OCI-M1 (cell line): ENCODE measurements at places on chromosomes 5 and 9.

GRCh38 chr9:38024036-38024681 is 44.9 kb downstream of the SHB start:
- peak; percentile 11 for DNase-seq

GRCh38 chr5:5191906-5192305 is 51.8 kb downstream of the ADAMTS16 start:
- DNase-seq = no peak

DNA sequence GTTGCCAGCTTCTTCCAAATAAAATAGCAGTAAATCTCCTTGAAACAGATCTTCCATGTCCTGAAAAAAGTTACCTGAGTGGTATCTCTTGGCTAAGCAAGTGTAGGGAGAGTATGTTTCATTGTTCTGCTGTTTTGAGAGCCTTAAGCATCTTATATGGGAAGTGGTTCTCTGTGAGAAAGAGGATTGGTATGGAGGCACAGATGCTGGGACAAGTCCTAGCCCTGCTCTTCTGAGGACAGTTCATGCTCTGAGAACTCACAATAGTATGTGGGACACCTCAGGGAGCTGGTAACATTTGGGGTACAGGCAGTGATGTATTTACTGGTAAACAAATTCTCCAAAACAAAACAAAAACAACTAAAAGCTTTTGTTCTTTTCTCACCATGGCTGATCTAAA is 2.0 kb downstream of the PPP3R2 start:
- no peak for DNase-seq

- DNase-seq = no peak
These were observed 37.3 kb upstream of the FBP1 start for GRCh38 chr9:94676446-94677131.

DNA sequence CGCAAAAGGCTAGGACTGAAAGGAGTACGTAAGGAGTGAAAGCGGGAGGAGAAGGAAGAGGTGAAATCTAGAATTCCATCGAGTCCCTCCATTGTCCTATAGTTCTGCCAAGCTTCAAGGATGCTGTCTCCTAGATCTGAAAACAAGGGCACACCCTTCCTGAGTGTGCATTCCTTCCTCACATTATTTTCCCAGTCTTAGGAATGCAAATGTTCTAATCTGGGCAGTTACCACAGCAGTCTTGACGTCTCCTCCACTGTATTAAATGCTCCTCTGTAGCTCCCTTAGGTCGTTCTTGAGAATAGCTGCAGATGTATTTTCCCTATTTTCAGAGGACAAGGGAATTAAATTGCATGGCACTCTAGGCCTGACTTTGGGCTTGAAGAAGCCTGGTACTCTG is 127.6 kb downstream of the SLIT3 start:
- DNase-seq = no peak
